ENCODE measurements at places on chromosomes 16 and 17.

GRCh38 chr17:66670206-66670605 is 164.7 kb upstream of the CACNG5 start:
- no peak for DNase-seq

DNA sequence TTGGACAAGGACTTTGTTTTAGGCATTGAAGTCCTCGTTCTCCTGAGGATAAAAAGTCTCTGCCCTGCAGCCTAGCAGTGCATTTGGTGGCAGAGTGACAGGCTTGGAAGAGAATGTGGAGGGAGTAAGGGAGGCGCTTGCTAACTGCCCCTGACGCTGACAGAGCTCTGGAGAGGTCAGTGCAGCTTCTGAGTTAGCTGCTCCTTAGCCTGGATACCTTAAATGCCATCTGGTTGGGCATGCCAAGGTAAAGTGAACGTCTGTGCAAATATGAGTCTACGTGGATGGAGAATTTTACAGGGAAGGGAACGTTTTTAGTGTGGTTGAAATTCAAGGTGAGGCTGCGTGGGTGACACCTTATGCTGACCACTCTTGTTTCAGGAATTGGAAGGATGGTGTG is 44.4 kb downstream of the SEC14L1 start:
- no peak for DNase-seq

DNA sequence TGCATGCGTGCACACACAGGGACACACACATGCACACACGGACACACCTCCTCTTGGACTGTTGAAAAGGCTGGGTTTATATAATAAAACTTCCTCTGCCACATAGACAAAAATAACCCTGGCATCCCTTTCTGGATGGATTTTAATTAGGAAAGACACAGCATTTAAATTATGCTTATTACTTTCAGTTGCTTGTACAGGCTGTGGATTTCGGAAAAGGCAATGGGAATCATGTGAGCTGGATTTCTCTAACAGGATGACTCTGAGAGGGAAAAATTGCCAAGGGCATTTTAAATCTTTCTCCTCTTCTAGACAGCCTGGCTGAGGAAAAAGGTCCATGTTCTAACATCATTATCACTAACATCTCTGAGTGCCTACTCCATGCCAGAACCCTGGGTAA is 75.9 kb downstream of the HLF start:
- no peak for DNase-seq

DNA sequence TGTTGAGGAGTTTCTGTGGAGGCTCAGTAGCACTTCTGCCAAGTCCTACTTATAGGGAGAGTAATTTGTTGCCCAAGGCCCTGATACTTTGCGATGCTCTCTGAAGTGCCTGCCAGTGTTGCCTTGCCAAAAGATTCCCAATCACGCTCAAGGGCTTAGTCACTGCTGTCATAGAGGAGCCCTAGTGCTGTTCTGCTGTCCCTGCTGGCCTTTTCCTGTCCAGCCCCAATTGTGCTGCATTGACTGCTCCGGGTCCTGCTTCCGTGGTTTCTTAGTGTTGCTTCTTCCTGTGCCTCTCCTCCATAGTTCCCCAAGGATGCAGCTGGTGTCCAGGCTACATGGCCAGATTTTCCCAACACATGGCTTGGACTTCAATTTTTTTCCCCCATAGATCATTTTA is 13.9 kb downstream of the NUP93 start:
- no peak for DNase-seq

GRCh38 chr17:80575057-80575875 is 30.6 kb downstream of the RPTOR start:
- peak; percentile 52 for DNase-seq

GRCh38 chr17:73069841-73070240 is 22.6 kb downstream of the SLC39A11 start:
- DNase-seq, result peak; percentile 63

GRCh38 chr17:65930140-65930730 is 261.7 kb downstream of the CEP112 start:
- DNase-seq, result no peak

DNA sequence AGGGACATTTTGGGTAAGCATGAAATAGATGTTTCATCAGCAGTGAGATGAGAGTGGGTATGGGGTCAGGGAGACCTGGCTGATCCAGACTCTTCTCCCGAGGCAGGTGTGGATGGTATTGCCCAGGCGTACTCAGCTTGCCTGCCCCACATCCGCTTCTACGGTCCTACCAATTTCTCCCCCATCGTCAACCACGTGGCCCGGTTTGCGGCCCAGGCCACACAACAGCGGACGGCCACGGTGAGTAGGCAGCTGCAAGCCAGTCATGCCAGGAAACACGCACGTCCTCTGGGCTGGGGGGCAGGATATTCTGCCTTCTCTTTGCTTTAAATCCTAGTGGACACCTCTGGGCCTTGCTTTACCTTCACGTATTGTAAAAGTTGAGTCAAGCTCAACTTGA is 44.7 kb downstream of the CPNE2 start:
- DNase-seq, result no peak

- no peak for DNase-seq
These were observed 29.3 kb upstream of the MFSD6L start for GRCh38 chr17:8828517-8828875.

All from DMS 273 treated with DMSO at 0.1 percent for 48 hours (cell line).